ENCODE measurements at places on chromosomes 1 and 21. TPM values are rescaled to one million over a fixed set of nuclear protein-coding genes. Genes with fewer than 3 reads are reported as not detected.

The CTSK gene
- 26.6 TPM for total RNA-seq

The PGBD5 gene
- total RNA-seq: under 0.01 TPM

The VTCN1 gene
- not detected for total RNA-seq

The ZNF281 gene
- 31.1 TPM for total RNA-seq

The OR2L13 gene
- not detected for total RNA-seq

The TRIM58 gene
- total RNA-seq: 0.43 TPM

The SLFNL1 gene
- 0.27 TPM for total RNA-seq

The FAM72A gene
- total RNA-seq: 5.3 TPM

The TDRD5 gene
- total RNA-seq: not detected

The NUDT4B gene
- 76.2 TPM for total RNA-seq

The PODN gene
- 0.29 TPM for total RNA-seq

The CFHR5 gene
- not detected for total RNA-seq

The ELOA gene
- total RNA-seq: 60.9 TPM

The FAM110D gene
- 0.66 TPM for total RNA-seq

The SPRR4 gene
- total RNA-seq: not detected

The SPATA1 gene
- total RNA-seq: 1.1 TPM

The CASQ2 gene
- total RNA-seq: not detected

The COL6A1 gene
- 19.0 TPM for total RNA-seq

The S100A9 gene
- total RNA-seq: not detected

The FAM3B gene
- total RNA-seq: not detected

The SLC22A15 gene
- 0.27 TPM for total RNA-seq

The BARHL2 gene
- total RNA-seq: not detected

The DFFB gene
- 8.1 TPM for total RNA-seq

The ADAM30 gene
- total RNA-seq: not detected

The FAM72B gene
- total RNA-seq: 6.4 TPM

The TNFRSF18 gene
- not detected for total RNA-seq

The KCNQ4 gene
- total RNA-seq: 0.13 TPM

The VASH2 gene
- 0.14 TPM for total RNA-seq

The KCNJ6 gene
- total RNA-seq: not detected

The ROR1 gene
- total RNA-seq: 0.53 TPM

The S100A10 gene
- total RNA-seq: 247 TPM

The CRYAA gene
- not detected for total RNA-seq

The VWA5B1 gene
- not detected for total RNA-seq

The CASZ1 gene
- total RNA-seq: 3.7 TPM

The GBP7 gene
- total RNA-seq: not detected

The CYYR1 gene
- 15.5 TPM for total RNA-seq

The NUF2 gene
- 56.4 TPM for total RNA-seq

The PLA2G2D gene
- not detected for total RNA-seq

The CACYBP gene
- 141 TPM for total RNA-seq

The ATAD3C gene
- not detected for total RNA-seq

The RBM15 gene
- total RNA-seq: 55.4 TPM

The CD1B gene
- total RNA-seq: not detected

The CD84 gene
- total RNA-seq: not detected

The SMCP gene
- total RNA-seq: not detected

The MX1 gene
- total RNA-seq: 6.1 TPM

The ATF6 gene
- 83.1 TPM for total RNA-seq

The NHLH1 gene
- total RNA-seq: not detected

Data from thoracic aorta endothelial cell (primary cell).